ENCODE measurements at places on chromosomes 16 and 17.

GRCh38 chr17:76946772-76947135 lies 78.5 kb downstream of the MGAT5B start:
- no peak for DNase-seq

DNA sequence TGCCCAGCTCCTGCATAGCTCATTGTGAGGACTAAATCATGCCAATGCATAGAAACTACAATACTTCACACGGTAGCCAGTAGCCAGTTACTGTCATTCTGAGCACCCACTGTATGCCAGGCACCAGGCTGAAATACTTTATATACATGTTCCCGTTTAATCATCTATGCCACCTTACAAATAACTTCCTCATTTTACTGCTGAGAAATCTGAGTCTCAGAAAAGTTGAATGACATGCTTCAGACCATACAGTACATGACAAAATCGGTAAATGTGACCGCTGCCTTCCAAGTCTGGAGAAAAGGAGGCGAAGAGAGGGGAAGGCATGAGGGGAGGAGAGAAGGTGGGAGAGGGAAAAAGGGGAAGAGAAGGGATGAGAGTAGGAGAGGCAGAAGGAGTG lies 9.2 kb upstream of the TLCD3B start:
- no peak for DNase-seq

DNA sequence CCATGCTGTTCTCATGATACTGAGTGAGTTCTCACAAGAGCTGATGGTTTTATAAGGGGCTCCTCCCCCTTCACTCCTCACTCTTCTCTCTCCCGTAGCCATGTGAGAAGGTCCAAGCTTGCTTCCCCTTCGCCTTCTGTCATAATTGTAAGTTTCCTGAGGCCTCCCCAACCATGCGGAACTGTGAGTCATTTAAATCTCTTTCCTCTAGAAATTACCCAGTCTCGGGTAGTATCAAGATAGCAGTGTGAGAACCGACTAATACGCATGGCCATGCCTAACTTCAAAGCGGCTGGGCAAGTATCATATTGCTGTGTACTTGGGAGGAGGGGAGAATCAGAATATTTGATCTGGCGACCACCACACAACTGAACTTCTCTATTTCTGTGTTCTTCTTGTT lies 88.3 kb downstream of the PRKCB start:
- no peak for DNase-seq

- DNase-seq: no peak
These were observed 6.6 kb downstream of the ENDOV start for GRCh38 chr17:80421381-80422090.

GRCh38 chr17:80894439-80894721 lies 97.3 kb upstream of the CHMP6 start:
- DNase-seq: no peak

DNA sequence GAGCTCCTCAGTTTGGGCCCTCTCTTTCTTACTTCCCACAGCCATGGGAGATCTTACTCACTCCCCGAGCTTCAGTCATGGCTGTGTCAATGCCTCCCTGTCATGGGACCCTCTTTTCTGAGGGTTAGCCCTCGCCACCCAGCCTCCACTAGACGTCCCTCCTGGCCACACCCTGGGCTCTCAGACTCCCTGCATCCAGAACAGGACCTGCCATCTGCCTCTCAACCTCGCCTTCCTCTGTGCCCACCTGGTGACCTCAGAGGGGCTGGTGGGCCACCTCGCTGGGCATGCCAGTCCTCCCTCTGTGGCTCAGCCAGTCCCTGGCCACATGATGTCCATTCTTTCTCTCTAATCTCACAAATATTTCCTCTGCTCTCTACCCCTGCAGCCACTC lies 54.6 kb upstream of the MED9 start:
- no peak for DNase-seq

GRCh38 chr17:60091908-60092331 lies 13.2 kb upstream of the HEATR6 start:
- DNase-seq: no peak
